Stimulated activated CD4-positive, alpha-beta T cell treated with anti-CD3 and anti-CD28 coated beads, Interleukin-15, amount 100 ng/mL, for 24 hours (primary cell): ENCODE measurements at places on chromosomes 12 and 14.

DNA sequence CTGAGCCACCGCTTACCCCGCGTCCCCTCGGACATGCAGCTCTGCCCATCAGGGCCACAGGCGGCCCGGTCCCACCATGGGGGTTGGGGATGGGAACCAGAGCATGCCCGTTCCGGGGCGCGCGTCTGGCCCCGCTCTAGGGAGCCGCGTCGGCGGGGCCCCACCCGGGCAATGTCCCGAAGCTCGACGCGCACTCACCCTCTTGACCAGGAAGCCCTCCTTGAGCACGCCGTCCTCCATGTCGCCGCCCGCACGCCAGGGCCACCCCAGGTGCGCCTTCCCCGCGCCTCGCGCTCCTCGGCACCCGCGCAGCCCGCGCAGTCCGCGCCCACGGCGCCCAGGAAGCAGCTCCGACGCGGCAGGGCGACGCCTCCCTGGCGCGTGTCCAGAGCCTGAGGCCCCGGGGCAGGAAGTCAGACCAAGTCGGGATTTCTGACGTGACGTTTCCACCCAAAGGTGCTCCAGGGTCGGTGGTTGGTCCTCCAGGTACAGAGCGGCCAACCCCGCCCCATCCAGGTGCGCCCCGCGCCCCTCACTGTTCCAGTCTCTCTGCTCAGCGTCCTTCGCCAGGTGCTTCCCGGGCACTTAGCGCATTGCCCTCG, at the start of gene PLEK2:
TSS of gene PLEK2 (minus strand) at position 346 of the 602 bp plus-strand sequence. CDS start at position 240, 106 bp downstream.
- DNase-seq: peak; percentile 70

DNA sequence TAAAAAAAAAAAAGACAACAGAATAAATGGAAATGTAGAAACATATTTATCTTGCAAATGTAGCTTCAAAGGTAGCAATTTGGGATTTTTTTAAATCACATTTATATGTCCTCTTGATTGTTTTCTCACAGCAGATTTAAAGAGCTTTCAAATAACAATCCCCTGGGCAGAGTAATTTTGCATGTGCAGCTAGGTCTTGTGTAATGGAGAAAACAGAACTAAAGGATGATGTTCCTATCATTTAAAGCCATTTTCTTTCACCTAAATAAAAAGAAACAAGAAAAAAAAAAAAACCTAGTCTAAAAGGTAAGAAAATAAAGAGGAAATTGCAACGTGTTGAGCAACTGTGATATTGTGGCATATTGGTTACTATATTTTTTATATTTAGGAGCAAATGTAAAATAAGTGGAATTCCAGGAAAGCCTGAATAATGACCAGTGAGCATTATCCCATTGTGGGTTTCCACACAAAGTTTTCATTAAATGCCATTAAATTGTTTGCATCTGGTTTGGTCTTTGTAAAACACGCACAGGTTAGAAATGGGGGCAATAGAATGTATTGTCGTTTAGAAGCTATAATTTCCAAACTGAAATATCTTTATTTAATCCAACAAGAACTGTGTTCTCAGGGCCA, 215.6 kb downstream of the SLC6A15 start:
- no peak for DNase-seq

GRCh38 chr14:85463512-85463911, 66.4 kb upstream of the FLRT2 start:
- DNase-seq: no peak

- DNase-seq: no peak
Observed at GRCh38 chr14:19801118-19801464, 2.5 kb upstream of the OR4N2 start.

DNA sequence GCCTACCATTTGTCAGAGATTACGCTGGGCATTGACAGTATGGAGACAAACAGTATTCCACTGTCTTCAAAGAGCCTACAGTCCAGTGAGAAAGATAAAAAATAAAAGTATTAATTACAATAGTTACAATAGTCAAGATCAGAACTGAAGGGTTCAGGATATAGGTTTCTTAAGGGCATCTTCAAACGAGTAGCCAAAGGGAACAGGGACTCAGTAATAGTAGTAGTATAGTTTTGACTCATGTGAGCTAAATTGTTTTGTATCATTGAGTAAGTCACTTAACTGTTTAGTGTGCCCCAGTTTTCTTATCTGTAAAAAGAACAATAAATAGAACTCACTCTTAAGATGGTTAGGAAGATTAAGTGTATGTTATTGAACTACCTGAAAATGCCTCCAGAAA, 123.6 kb downstream of the METTL25 start:
- no peak for DNase-seq

GRCh38 chr12:16586350-16587109, 19.4 kb downstream of the LMO3 start:
- DNase-seq: no peak

DNA sequence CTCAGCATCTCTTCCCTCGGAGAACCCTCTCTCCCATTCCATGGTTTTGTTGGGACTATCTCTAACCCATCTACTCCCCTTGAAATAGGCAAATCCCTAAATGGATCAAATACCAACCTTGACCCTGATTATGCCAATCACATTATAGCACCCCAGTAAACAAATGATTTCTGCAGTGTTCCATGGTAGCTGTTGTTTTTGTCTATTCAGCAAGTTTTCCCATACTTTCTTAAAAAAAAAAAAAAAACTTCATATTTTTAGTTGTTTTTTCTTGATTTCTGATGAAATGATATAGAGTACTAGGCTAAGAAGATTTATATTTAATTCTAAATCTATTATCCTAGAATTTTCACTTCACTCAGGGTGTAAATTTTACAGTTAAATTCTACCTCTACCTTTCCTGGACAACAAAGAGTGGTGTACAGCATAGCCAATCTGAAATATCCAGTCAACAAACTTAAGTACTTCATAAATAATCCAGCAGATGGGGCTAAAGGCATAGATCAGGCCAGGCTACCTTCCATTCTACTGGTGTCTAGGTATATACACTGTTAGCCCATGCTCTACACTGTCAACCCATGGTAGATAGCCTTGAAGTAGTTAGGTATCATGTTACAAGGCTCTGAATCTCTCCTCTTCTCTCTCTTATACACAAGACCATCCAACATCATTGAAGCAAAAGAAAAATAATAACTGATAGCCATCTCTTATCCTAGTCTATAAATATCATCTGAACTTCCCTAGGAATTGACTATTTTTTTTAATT, 82.2 kb downstream of the PLEKHG7 start:
- peak; percentile 11 for DNase-seq

DNA sequence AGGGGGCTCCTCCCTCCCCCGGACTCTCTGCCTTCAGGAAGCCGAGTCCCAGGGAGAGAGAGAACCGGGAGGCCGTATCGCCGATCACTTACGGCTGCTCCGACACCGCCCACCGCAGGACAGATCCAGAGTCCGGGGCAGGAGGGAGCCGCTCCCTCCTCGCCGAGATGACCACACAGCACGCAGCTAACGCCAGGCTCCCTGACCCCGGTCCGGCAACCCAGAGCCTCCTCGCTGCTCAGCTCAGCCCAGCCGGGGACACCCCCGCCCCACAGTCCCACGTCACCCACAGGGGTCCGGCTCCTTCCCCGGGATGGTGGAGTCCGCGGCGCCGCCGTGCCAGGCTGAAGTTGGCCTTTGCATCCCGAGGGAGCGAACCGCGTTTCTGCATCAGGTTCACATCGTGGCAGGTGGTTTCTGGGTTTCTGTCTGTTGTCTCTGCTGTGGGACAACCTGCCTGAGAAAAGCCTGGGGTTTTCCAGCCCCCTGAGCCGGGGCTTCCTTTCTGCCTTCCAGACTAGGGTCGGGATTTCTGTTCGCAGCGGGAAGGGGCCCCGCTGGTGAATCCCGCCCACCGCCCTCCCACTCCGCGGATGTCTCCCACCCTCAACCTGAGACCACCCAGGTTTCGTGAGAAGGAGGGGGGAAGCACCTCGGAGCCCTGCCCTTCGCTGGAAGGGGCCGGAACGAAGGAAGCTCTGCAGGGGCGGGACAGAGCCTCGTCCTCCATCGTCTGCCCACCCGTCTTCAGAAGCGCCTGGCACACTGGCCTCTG, 61.2 kb downstream of the NOC4L start:
- no peak for DNase-seq

DNA sequence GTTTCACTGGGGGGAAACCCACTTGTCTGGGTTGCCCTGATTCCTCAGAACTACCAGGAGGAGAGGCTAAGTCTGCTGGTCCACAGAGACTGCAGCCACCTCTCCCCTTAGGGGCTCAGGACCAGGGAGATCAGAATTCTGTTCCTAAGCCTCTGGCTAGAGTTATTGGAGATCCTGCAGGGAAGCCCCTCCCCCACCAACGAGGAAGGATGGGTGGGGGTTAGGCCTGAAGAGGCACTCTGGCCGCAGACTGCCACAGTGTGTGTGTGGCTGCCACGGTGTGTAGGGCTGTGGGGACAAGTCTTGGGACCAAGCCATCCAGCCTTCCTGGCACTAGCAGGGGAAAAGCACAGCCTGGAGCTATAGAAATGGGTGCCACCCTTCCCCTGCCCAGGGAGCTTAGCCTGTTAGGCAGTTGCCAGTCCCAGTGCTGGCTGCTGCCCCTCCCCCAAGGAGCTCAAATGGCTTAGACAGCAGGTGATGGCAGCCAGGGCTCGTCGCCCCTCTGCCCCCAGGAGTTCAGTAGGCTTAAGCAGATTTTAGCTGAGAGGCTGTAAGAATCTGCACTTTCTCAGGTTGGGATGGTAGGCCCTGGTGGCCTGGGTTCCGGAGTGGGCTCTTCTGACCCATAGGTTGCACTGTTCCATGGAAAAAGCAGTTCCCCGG, 107.7 kb downstream of the ERGIC2 start:
- DNase-seq: no peak

DNA sequence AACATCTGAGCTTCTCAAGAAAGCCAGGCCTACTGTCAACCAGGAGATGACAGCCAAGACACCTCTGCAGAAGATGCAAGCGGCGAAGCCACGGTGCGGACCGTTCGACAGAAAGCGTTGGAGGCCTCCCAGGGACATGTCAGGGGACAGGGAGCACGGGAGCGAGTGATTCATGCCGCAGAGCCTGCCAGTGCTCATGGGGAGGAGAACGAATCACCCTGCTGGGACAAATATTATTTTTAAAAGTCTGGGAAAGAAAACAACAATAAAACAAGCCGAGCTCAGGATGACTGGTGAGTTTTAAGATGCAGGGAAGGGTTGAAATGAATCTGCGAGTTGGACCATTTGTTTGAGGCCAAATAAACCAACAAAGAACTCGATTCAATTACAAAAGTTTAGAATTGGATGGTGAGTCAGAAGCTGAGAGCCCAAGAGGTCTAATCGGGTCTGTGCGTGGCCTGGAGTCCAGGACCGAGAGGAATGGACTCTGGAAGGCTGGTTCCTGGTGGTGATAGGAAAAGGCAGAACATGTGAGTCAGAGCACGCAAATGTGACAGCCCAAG, 91.0 kb downstream of the RBM19 start:
- no peak for DNase-seq

DNA sequence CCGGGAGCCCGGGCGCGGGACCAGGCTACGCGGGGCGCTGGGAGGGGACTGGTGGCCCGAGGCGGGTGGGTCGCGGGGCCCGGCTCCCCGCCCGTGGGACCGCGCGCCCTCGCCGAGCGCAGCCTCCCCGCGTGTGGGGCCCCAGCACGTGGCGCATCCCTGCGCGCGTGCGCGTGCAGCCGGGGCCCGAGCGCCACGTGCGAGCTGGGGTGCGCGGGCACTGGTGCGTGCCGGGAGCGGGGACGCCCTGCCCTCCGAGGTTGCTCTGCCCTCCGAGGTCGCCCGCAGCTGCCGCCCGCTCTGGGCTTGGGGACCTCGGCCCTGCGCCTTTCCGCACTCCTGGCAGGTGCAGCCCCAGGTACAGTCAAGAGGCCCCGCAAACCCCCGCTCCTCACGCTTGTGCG, 365 bp upstream of the CCDC88C start:
- peak; percentile 74 for DNase-seq

DNA sequence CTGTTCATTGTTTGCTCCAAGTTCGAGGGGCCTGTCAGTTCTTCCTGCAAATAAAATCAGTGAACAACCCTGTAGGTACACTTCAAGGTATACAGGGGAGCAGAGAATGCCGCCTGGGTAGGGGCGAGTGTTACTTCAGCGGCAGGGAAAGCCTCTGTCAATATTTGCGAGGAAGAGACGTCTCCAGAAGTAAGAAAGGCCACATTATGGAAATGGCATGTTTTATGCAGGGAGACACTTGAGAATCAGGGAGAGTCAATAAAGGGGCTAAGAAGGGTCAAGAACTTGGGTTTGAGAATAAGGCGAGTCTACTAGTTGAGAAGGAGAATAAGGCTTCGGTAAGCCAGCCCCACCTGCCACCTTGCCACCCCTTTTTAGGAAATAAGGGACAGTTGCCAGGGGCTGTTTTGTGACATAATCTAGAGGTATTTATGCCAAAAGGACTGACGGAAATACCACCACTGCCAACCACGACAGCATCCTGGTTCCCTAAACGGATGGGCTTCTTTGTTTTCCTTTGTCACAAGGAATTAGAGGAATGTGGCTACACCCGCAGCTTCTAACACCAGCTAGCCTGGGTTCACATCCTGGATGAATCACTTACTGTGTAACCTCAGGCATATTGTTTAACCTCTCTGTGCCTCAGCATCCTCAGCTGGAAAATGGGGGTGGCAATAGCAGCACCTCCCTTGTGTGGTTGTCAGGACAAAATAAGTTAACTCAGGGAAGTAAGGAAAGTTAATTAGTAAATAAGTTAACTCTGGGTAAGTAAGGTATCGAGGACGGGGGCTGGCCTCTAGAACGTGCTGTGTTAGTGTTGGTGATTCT, 67.7 kb downstream of the EID3 start:
- no peak for DNase-seq

DNA sequence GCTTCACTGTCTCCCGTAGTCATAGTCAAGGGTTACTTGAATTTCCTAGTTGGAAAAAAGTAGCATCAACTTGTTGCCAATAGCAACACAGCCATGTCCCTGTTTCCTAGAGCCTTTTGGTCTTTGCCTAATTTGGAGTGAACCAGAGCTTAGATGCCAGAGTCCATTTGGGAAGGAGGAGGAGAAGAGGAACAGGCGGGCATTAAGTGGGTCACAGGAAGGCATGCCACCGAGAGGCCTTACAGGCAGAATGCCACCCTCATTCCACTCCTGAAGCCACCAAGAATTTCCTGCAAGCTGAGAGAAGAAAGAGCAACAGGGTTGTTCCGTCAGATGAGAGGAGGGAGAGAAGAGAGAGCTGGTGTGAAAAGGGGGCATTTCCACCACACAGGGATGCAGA, 339.5 kb downstream of the DPF3 start:
- DNase-seq: no peak
